ENCODE measurements at places on chromosomes 6 and 20.

DNA sequence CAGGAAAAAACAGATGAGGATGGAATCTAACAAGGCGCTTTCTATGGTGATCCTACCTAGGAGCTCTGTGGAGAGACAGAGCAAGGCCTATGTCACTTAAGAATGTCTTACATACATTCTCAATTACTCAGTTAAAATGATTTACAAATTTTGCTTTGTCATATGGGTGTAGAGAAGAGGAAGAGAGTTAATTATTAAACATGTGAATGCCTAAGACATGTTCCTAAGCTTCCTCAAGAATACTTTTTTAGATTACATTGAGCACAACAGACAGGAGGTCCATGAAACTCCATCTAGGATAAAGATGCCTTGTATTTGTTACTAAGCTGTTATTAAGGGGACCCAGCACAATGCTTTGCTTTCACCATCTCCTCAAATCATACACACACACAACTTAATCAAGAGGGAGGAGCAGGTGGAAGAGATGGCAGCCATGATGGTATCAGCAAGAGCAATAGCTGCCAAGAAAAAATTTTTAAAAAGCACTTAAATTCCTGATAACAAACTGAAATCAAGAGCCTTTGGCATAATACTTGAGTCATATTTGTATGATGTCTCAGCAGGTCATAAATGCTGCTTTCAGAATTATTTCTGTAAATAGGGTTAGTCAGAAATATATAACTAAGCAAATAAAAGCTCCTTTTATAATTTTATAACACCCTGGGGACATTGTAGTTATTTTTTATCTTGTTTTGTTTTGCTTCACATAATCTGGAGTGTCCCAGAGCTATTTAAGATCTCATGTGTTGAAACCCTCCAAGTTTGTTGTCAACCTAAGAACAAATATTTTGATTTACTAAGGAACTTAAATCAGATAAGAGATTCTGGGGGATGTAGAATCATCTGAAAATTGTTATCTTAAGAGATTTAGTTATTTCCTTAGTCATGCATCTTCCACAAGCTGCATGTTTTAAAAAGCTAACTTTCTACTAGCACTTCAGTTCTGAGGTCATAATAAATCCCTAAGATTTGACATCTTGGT lies 70.0 kb upstream of the CD2AP start:
- DNase-seq, result no peak

DNA sequence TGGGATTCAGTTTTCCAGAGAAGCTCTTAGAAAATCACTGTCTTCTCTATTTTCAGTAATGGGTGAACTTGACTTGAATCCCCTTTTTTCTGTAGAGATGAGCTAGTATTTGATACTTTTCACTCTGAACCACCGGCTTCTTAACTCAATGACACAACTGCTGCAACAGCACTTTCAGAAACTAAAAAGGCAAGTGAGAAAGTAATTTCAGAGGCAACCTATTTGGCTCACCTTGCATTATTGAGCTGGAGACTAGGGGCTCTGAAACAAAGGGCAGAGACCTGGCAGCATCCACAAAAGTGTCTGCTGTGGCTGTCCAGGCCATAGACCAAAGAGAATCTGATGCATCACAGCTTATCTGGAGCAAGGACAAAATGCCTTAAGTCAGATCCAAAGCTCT lies 289.8 kb upstream of the IRAK1BP1 start:
- no peak for DNase-seq

GRCh38 chr20:50146732-50147662 lies 6.5 kb downstream of the PEDS1 start:
- DNase-seq, result peak; percentile 83

DNA sequence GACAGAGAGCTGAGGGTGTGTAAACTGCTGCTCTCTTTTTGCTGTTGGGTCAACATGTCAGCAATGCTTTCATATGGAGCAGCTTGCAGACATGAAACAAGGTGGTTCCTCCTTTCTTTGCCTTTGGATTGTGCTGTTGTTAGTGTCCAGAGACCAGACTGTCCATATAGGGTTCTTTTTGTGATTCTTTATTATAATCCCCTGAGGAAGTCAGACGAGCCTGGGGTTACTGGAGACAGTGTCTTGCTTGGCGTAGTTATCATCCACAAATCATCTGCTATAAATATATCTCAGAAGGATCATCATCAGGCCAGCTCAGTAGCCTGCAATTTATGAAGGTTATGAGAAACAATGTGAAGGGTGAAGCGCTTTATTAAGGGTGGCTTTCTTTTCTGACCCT lies 2.3 kb upstream of the ADGRB3 start:
- no peak for DNase-seq

- no peak for DNase-seq
Observed at GRCh38 chr6:1255636-1256365, 56.1 kb upstream of the FOXQ1 start.
